ENCODE measurements at places on chromosomes 1 and 21.

DNA sequence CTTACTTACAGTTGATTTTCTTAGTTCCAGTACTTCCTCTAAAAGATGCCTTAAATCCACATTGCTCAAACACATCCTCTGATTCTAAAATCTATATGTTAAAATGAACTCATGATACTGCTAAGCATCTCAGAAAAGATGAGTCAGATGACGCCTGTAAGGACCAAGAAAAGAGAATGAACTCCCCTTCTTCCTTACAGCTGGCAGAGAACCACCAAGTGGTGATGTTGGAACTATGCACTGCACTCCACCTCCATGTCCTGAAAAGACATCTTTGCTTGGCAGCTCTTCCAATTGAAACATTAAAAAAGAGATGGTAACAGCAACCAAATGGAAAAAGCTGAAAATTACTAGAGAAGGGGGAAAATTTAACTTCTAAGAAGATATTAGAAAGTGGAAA lies 648.8 kb downstream of the PTPRC start:
- DNase-seq: no peak

GRCh38 chr1:197519741-197520334 lies 251.8 kb downstream of the CRB1 start:
- peak; percentile 48 for DNase-seq

GRCh38 chr1:246978785-246979184 lies 29.1 kb downstream of the ZNF695 start:
- no peak for DNase-seq

DNA sequence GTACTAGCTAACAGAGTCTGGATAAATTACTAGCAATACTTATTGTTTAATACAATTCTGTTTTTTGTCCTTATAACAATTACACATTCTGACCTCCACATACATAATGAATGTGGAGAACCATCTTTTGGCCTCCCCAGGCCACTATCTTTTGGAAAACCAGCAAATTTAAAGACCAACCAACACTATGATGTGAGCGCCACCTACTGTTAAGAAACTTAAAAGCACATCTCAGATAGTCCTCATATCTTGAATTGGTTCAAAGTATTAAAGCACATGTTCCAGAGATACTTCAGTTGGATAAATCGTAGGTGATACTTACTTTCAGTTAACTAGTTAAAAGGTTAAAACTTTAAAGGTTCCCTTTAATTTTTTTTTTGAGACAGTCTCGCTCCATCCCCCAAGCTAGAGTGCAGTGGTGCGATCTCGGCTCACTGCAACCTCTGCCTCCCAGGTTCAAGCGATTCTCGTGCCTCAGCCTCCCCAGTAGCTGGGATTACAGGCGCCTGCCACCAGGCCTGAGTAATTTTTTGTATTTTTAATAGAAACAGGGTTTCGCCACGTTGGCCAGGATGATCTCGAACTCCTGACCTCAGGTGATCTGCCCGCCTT lies 29.3 kb upstream of the USP1 start:
- DNase-seq: peak; percentile 58

DNA sequence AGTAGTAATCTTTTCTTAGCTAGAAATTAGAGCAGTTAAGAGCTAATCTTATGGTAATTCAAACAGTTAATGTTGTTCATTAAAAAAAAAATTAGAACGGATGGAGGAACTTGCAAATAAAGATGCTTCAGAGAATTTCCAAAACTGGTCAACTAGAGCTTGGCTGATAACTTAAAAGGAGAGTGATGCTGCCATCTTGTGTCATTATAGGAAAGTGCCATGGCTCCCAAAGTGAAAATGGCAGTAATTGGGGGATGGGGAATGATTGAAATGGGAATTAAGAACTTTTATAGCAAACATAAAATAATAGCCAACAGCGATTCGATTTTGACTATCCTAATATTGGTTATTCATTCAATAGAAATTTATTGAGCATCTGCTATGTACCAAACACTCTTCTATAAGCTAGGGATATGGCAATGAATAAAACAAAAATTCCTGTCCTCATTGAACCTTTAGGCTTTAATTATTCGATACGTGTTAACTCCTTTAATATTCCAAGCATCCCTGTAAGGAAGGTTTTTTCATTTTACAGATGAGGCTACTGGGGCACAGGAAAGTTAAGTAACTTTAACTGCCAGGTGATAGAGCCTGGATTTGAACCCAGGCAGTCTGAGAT lies 5.7 kb upstream of the PLPP3 start:
- DNase-seq: peak; percentile 59

GRCh38 chr1:73176902-73177301 lies 894.6 kb upstream of the NEGR1 start:
- DNase-seq: no peak

GRCh38 chr1:228669242-228669585 lies 66.1 kb upstream of the RHOU start:
- no peak for DNase-seq

DNA sequence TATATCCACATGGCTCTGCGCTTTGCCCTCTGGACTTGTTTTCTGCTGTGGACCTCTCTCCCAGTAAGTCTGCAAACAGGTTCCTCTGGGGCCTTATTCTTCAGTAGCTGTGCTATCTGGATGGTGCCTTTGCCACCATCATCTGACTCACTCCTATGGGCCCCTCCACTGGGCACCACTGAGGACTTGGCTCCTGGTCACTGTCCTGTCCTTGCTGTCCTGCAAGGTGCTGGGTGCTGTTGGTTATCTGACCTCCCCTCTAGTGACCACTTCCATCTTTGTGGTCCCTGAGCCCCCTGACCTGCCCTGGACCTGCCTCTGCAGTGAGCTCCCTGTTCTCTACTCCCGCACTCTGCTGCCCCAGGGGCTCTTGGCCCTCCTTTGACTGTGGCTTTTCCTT lies 6.7 kb downstream of the CNIH3 start:
- DNase-seq: no peak

DNA sequence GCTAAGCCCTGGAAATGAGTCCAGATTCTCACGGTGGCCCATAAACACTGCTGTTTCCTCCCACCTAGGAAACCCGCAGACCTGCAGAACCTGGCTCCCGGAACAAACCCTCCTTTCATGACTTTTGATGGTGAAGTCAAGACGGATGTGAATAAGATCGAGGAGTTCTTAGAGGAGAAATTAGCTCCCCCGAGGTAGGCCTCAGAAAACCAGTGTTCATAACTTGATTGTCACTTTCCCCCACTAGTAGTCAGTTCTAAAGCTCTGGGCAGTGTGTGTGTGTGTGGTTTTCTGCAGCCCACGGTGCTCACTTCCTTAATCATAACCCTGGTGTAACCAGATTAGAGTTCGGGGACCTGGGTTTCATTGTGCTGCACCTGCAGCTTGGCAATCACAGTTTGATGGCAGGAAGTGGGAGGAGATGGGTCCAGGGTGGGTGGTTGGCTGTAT lies 39.1 kb downstream of the CLIC6 start:
- DNase-seq: no peak

DNA sequence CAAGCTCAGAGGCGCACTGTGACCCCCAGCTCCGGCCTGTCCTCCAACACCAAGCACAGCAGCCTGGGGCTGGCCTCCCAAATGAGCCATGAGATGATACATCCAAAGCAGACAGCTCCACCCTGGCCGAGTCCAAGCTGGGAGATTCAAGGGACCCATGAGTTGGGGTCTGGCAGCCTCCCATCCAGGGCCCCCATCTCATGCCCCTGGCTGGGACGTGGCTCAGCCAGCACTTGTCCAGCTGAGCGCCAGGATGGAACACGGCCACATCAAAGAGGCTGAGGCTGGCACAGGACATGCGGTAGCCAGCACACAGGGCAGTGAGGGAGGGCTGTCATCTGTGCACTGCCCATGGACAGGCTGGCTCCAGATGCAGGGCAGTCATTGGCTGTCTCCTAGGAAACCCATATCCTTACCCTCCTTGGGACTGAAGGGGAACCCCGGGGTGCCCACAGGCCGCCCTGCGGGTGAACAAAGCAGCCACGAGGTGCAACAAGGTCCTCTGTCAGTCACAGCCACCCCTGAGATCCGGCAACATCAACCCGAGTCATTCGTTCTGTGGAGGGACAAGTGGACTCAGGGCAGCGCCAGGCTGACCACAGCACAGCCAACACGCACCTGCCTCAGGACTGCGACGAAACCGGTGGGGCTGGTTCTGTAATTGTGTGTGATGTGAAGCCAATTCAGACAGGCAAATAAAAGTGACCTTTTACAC lies 29.1 kb downstream of the SLC19A1 start:
- DNase-seq: no peak

- DNase-seq: peak; percentile 43
Observed at GRCh38 chr1:109769330-109770078, 5.8 kb upstream of the EPS8L3 start.

DNA sequence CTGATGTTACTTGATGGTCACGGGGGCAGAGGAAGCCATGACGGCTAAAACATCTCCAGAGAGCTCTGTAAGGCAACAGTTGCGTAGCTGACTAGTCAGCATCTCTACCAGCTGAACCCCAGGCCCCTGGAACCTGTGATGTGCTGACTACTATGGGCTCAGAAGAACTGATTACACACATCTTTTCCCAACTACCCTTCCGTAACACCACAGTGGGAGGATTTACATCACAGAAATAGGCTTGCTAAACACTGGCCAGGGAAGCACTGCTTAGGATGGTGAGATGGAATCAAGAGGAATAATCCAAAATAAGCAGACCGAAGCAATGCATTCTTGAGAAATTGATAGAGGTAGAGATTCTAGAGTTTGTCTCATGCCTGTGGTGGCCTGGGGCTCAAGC lies 122.5 kb downstream of the SMYD2 start:
- DNase-seq: no peak

GRCh38 chr1:205443585-205444299 lies 12.1 kb downstream of the BLACAT1 start:
- DNase-seq: no peak

DNA sequence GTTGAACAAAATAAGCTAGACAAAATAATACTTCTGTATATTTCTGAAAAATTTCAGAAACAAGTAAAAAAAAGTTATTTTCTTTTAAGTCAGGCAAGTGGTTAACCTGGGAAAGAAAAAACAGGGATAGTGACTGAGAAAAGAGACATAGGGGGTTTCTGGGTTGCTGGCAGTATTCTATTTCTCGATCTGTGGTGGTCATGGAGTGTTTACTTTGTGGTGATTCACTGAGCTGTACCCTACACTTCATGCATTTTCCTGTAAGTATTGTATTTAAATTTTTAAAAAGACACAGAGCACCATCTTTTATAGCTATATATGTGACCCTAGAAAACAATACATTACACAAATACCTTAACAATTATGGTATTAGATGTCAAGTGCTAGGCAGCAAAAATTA lies 58.2 kb downstream of the ZNF644 start:
- no peak for DNase-seq

DNA sequence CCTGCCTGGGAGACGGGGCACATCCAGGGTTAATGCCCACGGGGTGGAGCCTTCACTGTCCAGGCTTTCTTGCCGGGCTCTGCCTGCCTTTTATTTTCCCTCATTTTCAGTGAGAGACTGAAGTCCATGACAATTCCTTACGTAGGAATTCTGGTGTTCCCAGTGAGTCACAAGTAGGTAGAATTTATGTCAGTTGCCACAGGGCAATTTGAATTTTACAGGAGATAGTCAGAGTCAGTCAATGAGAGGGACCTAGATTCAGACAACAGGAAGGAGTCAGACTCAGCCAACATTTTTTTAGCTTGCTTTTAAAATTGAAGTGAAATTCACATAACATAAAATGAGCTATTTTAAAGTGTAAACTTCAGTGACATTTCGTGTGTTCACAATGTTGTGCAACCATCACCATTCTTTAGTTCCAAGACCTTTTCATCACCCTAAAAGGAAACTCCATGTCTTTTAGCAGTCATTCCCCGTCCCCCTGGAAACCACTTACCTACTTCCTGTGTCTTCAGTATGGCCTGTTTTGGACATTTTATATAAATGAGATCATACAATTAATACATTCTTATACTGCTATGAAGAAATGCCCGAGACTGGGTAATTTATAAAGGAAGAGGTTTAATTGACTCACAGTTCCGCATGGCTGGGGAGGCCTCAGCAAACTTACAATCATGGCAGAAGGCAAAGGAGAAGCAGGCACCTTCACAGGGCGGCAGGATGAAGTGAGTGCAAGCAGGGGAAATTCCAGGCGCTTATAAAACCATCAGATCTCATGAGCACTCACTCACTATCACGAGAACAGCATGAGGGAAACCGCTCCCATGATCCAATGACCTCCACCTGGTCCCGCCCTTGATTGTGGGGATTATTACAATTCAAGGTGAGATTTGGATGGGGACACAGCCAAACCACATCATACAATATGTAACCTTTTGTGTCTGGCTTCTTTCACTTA lies 14.6 kb downstream of the AJAP1 start:
- DNase-seq: peak; percentile 73

GRCh38 chr1:92623187-92623778 lies 136.6 kb upstream of the GFI1 start:
- DNase-seq: no peak

DNA sequence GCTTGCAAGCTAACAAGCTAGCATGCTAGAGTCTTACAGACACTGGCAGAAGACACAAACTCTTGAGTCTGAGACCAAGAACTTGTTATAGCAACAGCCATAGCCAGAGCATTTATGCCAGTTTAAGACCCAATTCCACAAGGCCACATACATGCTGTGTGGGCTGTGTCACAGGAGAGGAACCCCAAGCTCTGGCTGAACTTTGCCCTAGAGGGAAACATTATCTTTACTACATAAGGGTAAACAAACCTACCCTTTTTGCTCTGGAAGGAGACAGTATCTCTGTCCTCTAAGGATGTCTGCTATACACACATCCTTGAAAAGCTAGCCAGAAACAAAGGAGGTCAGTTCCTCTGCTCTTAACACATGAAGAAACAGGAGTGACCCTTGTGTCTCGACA lies 70.3 kb downstream of the HSF2BP start:
- no peak for DNase-seq

DNA sequence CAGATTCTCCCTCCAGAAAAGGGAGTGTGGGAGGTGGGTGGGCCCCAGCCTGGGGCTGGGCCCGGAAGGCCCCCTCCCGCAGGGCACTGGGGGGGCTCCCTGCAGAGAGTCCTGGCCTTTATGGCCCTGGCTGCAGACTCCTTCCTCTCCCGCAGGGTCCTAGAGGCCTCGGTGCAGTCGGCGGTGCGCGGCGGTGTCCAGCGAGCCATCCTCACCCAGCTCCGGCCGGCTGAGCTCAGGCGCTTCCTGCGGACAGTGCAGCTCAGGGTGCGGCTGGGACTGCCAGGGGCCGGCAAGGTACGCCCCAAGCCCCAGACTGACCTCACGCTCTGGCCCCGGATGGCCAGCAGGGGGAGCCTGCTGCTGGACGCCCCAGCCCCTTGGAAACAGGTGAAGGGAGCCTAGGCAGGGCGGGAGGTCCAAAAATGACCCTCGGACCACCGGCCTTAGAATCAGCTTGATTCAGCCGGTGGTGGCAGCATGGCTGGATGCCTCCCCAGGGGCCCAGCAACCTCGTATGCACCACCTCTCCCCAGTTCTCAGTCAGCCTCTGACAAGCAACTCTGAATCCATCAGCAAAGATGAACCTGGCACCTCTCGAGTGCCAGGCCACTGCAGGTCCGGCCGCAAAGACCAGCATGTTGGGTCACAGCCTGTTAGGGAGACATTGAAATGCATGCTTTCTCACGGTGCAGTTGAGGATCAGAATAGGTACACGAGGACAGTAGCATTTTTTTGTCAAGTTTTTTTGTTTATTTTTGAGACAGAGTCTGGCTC lies 20.6 kb downstream of the MTHFR start:
- DNase-seq: peak; percentile 55

- DNase-seq: no peak
Observed at GRCh38 chr1:29232387-29232786, 1.7 kb upstream of the MECR start.
